AG08395 (cell line): ENCODE measurements at places on chromosomes 1 and 21.

DNA sequence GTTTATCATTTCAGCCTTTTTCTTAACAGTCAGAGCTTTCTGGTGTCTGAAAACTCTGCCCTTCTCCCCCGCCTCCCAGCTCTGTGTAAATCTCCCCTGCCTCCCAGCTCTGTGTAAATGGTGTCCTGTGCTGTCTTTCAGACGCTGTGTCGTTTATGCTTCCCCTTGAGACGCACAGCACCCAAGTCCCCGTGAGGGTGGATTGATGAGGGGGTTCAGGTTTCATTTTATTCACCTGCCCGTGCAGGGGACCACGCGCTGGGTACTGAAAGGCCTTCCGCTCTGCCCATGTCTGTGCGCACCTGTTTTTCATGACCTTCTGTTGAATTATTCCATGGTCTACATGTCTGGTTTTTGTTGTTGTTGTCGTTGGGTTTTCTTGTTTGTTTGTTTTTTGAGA, 108.2 kb upstream of the COL6A1 start:
- no peak for DNase-seq

DNA sequence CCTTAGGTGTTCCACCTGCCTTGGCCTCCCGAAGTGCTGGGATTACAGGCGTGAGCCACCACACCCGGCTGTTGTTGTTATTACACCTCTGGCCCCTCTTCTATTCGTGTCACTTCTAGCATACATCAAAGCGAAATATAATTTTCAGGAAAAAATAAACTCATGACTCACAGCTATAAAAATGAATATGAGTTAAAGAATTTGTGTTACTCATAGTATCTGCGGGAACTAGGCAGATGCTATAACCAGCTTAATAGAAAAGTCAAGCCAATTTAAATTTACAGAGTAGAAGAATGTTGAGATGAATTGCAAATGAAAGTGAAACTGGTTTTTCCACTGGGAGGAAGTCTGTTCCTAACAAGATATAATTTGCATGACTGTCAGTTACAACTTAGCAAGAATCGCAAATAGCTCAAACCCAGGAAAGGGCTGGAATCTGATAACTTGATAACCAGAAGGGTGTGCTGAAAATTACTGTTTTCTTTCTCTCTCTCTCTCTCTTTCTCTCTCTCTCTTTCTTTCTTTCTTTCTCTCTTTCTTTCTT, 11.2 kb downstream of the OR2W3 start:
- DNase-seq: no peak

- DNase-seq: no peak
These were observed 14.9 kb upstream of the VASH2 start for GRCh38 chr1:212935387-212935981.

- no peak for DNase-seq
These were observed 32.9 kb downstream of the DIP2A start for GRCh38 chr21:46491553-46491952.

- no peak for DNase-seq
These were observed 3.0 kb upstream of the TRIM63 start for GRCh38 chr1:26070296-26070962.

GRCh38 chr1:39199593-39199992, 4.9 kb upstream of the MACF1 start:
- DNase-seq: no peak

GRCh38 chr1:63888984-63889383, 115.2 kb downstream of the ROR1 start:
- peak; percentile 42 for DNase-seq
